GM20000 (cell line): ENCODE measurements at places on chromosomes 6 and 20.

DNA sequence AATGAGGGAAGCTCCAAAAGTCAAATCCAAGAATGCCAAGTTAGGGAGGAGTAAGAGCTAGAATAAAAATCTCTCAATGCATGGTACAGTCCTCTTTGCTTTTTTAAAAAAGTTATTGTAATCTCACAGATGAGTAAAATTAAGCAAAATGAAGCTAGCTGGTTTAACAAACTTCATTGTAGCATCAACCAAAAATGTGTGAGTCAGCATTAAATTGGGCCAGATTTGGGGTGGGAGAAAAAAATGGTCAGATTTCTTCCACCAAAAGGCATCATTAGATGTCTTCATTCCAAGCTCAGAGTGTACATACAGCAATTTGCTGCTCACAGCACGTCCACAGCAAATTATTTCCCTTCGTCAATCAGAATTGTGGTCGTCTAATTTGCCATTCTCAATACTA lies 441.5 kb upstream of the FLRT3 start:
- DNase-seq: no peak

DNA sequence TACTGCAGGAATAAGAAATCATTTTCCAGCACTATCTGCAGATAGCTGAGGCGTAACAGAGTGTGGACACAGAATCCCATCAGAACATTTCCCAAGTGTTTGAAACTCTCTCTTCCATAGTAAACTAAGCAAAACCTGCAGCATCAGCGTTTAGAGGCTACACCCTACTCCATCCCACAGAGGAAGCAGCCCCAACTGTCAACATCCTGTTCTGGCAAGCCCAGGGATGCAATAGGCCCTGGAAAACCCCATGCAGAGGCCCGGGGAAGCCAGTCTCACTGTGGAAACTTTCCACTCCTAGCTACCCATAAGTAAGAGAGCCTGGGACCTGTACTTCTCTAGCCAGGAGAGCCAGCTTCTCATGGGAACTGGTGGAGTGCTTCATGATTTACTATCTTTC lies 129.4 kb downstream of the LY86 start:
- no peak for DNase-seq

DNA sequence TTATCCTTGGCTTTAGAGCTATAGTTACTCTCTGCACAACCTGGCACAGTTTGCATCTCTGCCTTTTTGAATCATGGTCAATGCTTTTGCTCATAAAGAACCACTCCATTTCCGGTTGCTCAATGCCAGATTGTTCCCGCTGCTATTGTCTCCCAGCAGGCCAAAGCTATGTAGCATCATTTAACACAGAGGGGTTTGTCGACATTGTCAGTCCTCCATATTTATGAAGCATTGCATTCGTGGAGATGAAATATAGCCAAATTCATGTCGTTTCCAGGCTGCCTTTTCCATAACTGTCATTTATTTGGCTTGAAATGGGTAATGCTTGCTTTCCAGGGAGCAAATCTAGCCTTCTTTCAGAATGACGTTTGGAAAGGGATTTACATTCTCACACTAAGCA lies 598.8 kb downstream of the EPHA7 start:
- DNase-seq: no peak

- peak; percentile 18 for DNase-seq
These were observed at the start of gene PLA2G7 for GRCh38 chr6:46734867-46735719. TSS of gene PLA2G7 (minus strand) at chr6:46735375. CDS start at chr6:46722891, 12,484 bp downstream.

DNA sequence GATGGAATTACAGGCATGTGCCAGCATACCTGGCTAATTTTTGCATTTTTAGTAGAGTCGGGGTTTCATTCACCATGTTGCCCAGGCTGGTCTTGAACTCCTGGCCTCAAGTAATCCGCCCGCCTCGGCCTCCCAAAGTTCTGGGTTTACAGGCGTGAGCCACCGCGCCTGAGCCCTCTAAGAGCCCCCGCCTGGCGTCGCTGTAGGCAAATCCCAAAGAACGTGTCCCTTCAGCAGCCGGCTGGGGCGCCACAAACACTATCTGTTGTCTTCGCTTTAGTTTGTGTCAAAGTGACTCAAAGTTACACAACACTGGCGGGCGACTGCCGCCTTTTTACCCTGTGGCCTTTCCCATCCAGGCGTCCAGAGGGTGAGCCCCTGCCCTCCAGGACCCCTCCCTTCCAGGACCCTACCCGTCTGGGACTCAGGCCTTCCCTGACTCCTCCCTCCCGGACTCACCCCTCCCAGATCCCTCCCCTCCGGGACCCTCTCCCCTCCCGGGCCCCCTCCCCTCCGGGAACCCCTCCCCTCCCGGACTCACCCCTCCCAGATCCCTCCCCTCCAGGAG lies 940 bp upstream of the ADRM1 start:
- peak; percentile 92 for DNase-seq

DNA sequence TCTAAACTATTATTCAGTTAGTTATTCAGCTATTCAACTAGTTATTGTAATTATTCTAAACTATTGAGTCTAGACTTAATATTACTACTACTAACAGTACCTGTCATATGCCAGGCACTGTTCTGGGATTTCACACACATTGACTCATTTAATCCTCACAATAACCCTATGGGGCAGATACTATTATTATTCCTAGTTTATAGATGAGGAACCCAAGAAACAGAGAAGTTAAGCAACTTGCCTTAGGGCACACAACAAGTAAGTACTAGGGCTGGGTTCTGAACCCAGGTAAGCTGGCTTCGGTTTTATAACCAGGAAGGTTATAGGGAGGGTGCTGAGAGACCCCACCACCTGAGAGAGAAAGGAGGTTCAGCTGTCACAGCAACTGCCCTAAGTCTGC lies 7.8 kb downstream of the TEAD3 start:
- DNase-seq: no peak

- DNase-seq: peak; percentile 23
These were observed 19.0 kb downstream of the SMAP1 start for GRCh38 chr6:70686548-70687133.
